NCI-H1930 (cell line): ENCODE measurements at places on chromosomes 12 and 14.

- DNase-seq: no peak
Measured at GRCh38 chr12:49643135-49643534, 19.8 kb downstream of the PRPF40B start.

DNA sequence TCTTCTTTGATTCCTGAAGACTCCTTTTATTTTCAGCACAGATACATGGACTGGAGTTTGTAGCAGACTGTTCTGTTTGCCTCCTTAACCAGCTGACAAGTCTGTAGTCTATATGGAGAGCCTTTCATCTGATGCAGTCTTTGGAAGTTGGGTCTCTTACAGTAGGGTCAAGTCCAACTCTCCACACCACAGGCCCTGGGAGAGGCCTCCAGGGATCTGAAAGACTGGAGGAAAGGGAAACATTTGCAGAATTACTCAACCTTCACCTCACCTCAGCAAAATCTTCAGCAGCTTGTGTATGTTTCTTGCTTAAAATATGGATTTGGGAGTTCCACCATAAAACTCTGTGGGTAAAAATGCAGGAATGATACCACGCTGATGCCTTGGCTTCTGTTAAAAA, 188.4 kb downstream of the MSRB3 start:
- no peak for DNase-seq

- DNase-seq: no peak
Measured at GRCh38 chr12:42056130-42056529, 88.5 kb downstream of the GXYLT1 start.

DNA sequence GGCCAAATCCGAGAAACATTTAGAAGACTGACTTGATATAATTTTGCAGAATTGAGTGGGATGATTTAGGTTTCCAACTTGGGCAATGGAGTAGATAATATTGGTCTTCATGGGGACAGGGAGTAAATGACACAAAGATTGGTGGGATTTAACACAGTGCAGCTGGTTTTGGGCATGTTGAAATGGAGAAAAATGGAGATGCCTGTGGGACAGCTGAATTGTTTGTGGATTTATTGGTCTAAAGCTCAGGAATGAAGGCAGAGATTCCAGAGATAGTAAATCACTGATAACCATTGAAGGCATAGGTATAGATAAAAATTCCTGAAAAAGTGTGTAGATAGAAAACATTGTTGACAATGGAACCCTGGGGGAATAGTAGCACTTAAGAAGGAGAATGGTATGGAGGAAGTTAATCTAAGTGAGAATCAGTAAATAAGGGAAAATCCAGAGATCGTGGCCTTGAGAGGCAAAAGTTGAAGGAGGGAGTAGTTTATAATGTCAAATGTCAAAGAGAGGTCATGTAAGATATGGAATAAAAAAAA, 120.9 kb upstream of the ATP2B1 start:
- DNase-seq: no peak

DNA sequence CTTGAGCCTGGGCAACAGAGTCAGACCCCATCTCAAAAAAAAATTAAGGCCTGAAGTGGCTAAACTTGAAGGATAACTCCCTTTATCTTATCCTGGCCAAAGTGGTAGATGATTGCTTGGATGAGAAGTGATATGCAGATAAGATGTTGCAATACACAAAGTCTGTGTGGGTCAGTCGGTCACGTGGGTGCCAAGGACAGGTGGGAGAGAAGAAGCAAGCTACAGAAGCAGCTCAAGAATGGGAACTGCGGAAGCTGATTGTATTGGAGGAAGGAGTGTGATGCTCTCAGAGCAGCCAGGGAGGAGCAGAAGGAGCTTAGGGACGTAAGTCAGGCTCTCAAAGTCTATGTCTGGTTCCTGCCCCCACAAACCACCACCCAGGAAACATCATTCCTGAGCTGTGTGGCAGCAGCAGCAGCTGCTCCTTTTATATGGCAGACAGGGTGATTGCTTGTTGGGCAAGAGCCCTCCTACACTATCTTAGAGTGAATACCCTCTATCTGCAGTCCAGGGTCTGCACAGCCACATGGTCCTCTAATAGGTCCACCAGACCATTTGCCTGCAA, 54.5 kb downstream of the ATP2A2 start:
- no peak for DNase-seq

- DNase-seq: no peak
Measured at GRCh38 chr12:131151558-131152345, 198.0 kb downstream of the ADGRD1 start.

DNA sequence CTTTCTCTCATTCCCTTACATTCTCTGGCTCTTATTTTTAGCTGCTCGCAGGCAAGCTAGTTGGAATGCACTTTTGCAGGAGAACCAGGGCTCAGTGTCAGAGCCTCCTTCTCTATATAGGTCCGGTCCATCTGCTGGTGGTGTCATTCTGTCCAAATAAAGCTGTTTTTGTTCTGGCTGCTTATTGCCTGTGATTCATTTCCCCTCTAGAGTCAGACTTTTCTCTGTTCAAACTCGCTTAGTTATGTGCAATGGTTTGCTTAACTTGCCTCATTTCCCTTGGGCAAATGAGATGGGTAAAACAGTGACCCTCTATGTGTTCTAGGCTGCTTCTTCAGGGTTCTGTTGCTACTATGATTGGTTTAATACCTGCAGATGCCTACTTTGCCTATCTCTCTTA, 2.9 kb downstream of the SMARCD1 start:
- DNase-seq: no peak

- no peak for DNase-seq
Measured at GRCh38 chr14:64681796-64682710, 22.2 kb upstream of the PLEKHG3 start.

GRCh38 chr14:84458881-84459280, 1071.1 kb upstream of the FLRT2 start:
- no peak for DNase-seq

- DNase-seq: no peak
Measured at GRCh38 chr12:121611306-121611705, 15.0 kb upstream of the ORAI1 start.

- DNase-seq: no peak
Measured at GRCh38 chr12:28878629-28879028, 270.4 kb upstream of the FAR2 start.

GRCh38 chr14:54691525-54692283, 124.8 kb downstream of the SAMD4A start:
- peak; percentile 54 for DNase-seq

GRCh38 chr12:77685112-77685511, 145.6 kb upstream of the NAV3 start:
- DNase-seq: peak; percentile 42

DNA sequence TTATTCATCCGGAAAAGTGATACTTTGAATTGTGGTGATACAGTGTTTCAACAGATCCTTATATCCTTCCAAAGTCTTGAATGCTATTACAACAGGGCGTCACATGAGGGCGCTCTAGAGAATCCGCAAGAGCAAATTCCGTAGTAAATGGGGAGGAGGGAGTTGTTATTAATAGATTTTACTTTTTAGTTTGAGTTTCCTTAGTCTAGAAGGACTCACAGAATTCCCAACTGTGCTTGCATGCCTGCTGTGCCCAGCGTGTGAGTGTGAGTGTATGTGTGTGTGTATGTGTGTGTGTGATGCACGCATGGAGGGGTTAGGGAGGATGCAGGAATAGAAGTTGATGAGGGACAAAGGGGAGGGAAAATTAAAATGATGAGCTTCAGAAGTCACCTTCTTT, 375.3 kb downstream of the C12orf75 start:
- peak; percentile 21 for DNase-seq

DNA sequence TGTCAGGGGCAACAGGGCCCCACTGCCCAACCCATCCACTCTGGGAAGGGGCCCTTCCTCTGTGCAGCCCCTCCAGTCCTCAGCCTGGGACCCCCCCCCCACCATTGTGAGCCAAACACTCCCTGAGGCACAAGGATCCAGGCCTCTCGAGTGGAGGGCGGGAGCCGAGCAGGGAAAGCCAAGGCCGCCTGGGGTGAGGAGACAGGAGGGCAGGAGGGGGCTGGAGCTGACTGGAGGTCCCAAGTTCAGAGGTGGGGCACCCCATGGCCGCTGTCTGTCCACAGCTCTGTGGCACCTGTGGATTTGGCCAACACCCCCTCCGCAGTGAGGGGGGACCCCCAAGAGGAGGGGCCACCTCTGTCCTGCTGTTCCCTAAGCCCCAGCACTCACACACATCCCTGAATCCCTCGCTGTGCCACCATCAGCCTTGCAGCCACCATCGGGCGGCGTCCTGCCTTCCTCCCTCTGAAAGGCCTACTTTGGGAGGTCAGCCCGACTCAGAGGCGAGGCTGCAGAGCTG, 25.4 kb upstream of the C14orf180 start:
- no peak for DNase-seq

GRCh38 chr12:69091442-69092017, 147.8 kb upstream of the CPSF6 start:
- DNase-seq: no peak

DNA sequence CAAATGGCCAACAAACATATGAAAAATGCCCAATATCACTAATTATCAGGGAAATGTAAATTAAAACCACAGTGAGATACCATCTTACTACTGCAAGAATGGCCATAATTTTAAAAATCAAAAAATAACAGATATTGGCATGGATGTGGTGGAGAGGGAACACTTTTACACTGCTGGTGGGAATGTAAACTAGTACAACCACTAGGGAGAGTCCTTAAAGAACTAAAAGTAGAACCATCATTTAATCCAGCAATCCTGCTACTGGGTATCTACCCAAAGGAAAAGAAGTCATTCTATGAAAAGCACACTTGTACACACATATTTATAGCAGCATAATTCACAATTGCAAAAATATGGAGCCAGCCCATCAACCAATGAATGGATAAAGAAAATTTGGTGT, 459.7 kb downstream of the GXYLT1 start:
- DNase-seq: no peak

- DNase-seq: no peak
Measured at GRCh38 chr12:109191621-109192250, 75.3 kb downstream of the ACACB start.

- peak; percentile 41 for DNase-seq
Measured at GRCh38 chr12:40146800-40147797, 41.2 kb upstream of the SLC2A13 start.

GRCh38 chr12:103268831-103269514, 226.8 kb downstream of the C12orf42 start:
- DNase-seq: no peak

DNA sequence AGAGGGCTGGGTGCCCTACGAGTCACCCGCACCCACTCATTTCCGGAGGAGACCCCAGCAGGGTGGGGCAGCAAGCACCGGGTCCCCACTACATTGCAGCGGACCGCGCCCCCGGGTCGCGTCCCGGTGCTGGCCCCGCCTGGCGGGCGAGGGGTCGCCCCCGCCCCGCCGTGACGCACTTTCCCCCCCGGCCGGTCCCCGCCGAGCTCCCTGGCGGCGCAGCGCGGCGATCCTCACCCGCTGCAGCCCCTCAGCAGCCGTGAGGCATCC, 106.1 kb downstream of the PRICKLE1 start:
- DNase-seq: peak; percentile 78

DNA sequence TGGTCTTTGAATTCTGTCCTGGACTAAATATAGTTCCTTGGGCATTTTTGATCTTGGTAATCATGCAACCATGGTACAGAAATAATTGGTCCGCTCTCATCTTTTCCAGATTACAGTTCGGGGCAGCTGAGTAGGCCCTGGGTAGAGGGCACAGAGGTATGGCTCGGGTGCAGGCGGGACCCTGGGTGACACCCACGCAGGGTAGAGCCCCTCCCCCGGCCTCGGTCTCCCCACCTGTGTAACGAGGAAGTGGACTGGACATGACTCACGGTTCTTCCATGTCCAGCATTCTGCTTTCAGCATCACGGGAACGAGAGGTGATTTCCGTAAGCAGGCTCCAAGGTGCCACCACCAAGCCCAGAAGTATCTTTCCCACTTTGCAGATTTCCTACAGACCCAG, 91.0 kb upstream of the DIO3 start:
- no peak for DNase-seq

DNA sequence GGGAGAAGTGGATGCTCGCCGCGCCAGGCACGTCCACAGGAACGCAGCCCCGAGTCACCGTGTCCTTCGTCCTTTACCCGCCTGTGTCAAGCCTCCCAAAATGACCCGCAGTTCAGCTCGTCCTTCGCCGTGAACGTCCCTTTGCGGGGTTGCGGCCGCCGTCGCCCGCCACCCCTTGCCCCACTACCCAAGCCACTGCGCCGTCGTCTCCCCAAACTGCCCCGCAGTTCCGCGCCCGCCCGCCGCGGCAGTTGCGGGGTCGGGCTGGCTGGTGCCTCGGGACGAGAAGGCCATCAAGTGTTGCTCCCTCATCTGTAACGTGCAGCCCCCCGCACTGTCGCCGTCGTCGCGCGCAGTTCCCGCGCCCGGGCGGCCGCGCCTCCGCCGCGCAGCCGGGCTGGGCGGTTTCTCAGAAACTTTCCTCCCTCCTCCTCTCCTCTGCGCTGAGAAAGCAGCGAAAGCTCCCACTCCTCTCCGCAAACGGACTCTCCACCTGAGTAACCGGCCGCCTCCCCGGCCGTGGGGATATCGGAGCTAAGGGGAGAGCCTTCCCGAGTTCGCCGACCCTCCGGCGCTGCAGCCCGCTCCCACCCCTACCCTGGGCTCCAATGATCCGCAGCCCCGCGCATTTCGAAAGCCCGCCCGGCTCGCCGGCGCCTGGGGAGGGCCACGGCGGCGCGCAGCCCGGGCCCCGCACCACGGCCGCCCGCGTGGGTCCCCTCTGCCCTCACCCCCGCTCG, 6.7 kb downstream of the CDKN1B start:
- DNase-seq: no peak

- no peak for DNase-seq
Measured at GRCh38 chr14:105206873-105207272, 25.8 kb upstream of the NUDT14 start.

DNA sequence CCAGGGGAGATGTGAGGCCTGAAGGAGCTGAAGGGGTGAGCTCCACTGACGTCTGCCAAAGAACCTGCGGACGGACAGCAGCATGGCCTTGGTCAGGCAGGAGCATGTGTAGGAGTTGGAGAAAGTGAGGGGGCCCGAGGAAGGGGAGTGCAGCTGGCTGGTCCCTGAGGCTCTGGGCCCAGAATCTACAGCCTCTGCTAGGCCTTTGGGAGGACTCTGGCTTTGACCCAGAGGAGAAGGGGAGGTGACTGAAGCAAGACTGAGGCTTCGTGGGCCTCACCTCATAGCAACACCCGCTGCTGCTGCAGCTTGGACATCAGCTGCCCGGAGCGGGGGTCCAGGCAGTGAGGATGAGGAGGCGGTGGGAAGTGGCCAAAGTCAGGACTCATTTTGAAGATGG, 216.6 kb upstream of the FKBP4 start:
- DNase-seq: no peak

- no peak for DNase-seq
Measured at GRCh38 chr12:92973614-92974013, 44.5 kb upstream of the EEA1 start.

GRCh38 chr14:95346820-95347219, 27.1 kb upstream of the CLMN start:
- no peak for DNase-seq
